ENCODE measurements at places on chromosomes 1 and 21.

DNA sequence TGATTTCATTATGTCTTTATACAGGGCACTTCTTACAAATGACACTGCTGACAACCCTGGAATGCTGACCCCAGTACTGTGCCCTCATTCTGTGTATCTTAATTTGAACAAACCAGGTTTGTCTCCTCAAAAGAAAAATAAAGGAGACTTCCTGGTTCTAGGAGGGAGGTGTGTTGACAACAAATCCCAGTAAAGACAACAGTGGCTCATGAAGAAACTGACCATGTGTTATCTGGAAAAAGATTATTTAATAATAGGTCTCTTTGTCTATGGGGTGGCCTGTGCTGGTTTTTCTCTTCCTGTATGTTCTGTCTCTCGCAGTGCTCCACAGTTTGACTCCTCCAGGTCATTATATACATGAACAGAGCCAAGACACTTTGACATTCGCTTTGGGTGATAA lies 454.6 kb downstream of the LMO4 start:
- no peak for DNase-seq

DNA sequence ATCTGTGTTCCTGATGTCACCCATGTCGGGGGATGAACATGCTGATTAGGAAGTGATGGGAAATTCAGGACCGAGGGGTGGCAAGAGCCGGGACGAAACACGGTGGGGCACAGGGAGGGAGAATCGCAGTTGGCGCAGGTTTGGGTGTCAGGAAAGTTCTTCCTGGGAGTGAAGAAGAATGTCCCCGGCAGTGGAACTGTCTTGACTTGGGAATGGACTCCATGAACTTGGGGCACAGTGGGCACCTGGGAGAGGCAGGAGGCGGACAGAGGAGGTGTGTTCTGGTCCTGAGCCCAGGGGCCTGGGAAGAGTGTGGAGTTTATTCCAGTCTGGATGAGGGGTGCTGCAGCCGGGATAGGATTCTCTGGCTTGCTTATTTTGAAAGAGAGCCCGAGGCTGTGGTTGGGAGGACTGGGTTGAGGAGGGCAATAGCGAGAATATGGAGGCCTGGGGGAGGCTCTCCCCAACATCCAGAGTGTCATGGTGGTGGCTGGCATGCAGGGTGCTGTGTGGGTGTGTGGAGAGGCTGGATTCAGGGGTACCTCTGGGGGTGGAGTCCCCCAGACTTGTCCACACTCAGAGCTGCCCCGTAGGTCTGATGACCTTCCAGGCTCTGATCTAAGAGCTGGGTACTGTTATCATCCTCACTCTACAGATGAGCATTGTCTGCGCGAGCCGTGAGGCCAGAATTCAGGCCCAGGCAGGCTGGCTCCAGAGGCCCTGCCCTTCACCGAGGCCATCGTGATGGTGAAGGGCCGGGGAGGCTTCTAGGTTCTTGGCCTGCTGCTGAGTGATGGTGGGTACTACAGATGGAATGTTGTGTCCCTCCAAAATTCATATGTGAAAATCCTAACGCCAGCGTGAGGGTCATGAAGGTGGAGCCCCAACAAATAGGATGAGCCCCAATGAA lies 274.5 kb upstream of the C1orf174 start:
- DNase-seq: no peak

DNA sequence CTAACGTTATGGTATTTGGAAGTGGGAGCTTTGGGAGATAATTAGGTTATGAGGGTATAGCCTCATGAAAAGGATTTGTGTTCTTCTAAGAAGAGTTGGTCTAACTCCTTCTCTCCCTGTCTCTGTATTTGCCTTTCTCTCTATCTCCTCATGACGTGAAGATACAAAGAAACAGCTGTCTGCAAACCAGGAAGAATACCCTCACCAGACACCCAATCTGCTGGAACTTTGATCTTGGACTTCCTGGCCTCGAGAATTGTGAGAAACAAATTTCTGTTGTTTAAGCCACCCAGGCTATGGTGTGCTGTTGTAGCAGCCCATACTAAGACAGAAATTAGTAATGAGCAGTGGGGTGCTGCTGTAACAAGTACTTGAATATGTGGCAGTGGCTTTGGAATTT lies 16.1 kb downstream of the C1orf141 start:
- no peak for DNase-seq

- no peak for DNase-seq
Observed at GRCh38 chr1:175717610-175718540, 25.5 kb downstream of the TNR start.

DNA sequence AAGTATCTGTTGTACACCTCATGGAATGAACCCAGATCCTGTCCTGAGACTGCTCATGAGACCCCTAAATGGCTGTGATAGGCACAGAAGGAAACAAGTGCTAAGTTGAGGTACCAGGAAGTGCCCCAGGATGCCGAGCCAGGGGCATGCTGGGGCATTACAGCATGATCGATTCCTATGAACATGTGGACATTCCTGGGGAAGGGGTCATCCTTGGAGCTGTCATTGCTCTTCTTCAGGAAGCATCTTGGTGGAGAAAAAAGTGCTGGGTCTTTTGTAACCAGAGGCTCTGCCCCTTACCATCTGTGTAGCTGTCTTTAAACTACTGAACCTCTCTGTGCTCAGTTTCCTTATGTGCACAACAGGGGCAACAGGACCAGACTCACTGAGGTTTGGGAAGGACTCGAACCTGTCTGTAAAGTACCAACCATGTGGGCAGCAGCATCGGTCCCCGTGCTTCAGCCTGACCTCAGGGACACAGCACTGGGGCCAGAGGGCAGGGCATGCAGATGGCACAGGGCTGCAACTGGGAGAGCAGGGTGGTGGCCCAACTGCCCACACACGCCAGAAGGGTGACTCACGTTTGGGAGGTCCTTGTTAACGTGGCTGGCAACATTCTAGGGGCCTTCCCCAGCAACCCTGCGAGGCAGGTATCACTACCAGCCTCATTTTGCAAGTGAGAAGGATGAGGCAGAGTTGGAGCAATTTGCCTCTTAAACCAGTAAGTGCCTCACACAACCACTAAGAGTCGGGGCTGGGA lies 142.3 kb upstream of the EDN2 start:
- DNase-seq: peak; percentile 32

DNA sequence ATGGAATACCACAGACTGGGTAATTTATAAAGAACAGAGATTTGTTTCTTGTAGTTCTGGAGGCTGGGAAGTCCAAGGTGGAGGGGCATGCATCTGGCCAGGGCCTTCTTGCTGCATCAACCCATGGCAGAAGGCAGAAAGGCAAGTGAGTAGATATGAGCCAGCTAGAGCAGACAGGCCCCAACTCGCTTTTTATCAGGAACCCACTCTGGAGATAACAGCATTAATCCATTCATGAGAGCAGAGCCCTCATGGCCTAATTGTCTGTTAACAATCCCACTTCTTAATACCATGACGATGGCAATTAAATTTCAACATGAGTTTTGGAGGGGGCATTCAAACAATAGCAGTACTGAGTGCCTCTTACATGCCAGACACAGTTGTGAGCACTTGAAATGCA lies 87.2 kb upstream of the SOX13 start:
- no peak for DNase-seq

- DNase-seq: no peak
Observed at GRCh38 chr1:25587290-25587689, 29.3 kb upstream of the MAN1C1 start.

DNA sequence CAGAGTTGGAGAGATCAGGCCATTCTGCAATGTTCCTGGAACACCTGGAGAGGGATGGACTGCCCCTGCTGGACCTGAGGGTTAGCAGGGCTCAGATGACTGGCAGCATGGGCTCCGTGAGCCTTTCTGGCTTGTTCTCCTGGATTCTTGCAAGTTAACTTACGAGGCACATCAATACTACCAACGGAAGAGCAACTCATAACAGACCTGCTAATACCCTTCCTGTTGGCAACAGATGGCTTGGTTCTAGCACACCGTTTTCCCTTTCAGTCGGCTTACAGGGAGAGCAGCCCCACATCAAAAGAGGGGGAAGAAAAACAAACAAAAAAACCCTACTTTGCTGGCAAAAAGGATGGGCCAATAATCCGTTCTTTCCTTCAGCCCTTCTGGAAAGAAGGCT lies 47.9 kb downstream of the SLC66A1 start:
- no peak for DNase-seq

GRCh38 chr1:51605961-51606723 lies 10.8 kb upstream of the OSBPL9 start:
- DNase-seq: no peak

All from stimulated activated CD4-positive, alpha-beta T cell treated with anti-CD3 and anti-CD28 coated beads, Interleukin-15, amount 100 ng/mL, for 1 hour (primary cell).